ENCODE measurements at places on chromosomes 2 and 18.
A peak's percentile ranks its signal among the peaks of the same experiment; 100 is the strongest.

DNA sequence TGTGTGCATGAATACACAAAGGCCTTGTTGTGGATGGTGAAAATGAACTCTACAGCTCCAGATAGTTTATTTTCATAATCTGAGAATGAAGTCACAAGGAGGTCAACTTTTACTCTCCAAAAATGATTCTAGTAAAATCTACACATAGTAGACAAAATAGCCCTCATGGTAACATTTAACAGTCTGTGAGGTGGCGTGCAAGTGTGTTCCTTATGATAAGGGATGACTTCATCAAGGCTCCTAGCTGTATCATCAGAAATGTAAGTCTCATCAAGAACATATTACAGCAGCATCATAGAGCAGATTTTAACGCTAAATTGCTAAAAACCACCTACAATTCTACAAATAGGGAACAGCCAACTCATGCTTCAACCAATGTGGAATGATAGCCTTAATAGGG is 72.3 kb upstream of the RIOK3 start:
- DNase-seq, result no peak

GRCh38 chr2:219713110-219713509 is 85.7 kb downstream of the SLC4A3 start:
- DNase-seq, result no peak

GRCh38 chr2:182324665-182325064 is 102.2 kb downstream of the PDE1A start:
- no peak for DNase-seq

- no peak for DNase-seq
Measured at GRCh38 chr18:26448714-26449159, 99.6 kb downstream of the KCTD1 start.

DNA sequence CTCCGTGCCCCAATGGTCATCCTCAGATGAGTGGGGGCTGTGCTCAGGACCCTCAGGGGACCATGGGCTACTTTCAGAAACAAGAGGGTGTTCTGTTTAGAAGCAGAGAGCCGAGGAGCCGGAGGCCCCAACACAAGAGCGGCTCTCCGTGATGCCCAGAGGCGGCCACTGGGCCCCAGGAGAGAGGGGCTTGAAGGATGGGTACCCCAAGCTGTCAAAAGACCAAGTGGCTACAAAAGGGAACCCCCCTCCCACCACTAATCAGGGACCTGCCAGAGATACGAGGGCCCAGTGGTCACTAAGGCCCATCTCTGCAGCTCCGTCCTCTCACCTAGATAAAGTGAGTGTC is 93.6 kb downstream of the HDAC4 start:
- DNase-seq, result no peak

DNA sequence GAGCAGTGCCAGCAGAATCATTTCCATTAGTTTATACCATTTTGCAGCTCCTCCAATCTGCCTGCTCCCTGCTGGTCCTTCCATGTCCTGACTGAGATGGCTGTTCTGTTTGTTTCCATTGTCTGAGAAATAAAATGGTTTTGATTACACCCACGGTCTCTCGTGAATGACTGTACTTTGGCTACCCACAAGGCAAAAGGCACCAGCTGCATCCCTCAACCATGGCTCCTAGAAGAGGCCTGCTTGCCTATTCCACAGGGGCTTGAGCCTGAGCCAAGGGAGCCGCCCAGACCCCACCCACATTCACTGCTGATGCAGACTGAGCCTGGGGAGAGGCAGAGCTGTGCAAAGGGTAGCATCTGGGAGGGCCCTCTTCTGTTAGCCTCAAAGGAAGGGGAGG is 31.2 kb downstream of the MARCHF4 start:
- no peak for DNase-seq

GRCh38 chr18:10197097-10197496 is 257.3 kb upstream of the APCDD1 start:
- DNase-seq, result no peak

- DNase-seq, result no peak
Measured at GRCh38 chr2:88754585-88755320, 63.3 kb downstream of the RPIA start.

GRCh38 chr2:207571370-207571769 is 41.6 kb downstream of the CREB1 start:
- no peak for DNase-seq

- DNase-seq, result no peak
Measured at GRCh38 chr2:203909261-203909967, 27.1 kb upstream of the ICOS start.

- no peak for DNase-seq
Measured at GRCh38 chr18:67553437-67553836, 36.9 kb upstream of the DSEL start.

- no peak for DNase-seq
Measured at GRCh38 chr18:40852406-40852805, 1102.6 kb upstream of the PIK3C3 start.

GRCh38 chr2:11667194-11667593 is 2.8 kb downstream of the NTSR2 start:
- no peak for DNase-seq

- no peak for DNase-seq
Measured at GRCh38 chr2:223032187-223033142, 19.5 kb upstream of the KCNE4 start.

- DNase-seq, result no peak
Measured at GRCh38 chr2:41337956-41338355, 709.9 kb upstream of the PKDCC start.

GRCh38 chr2:14047491-14047890 is 585.0 kb upstream of the LRATD1 start:
- no peak for DNase-seq

GRCh38 chr18:58046794-58047555 is 2.9 kb downstream of the NEDD4L start:
- DNase-seq, result no peak

DNA sequence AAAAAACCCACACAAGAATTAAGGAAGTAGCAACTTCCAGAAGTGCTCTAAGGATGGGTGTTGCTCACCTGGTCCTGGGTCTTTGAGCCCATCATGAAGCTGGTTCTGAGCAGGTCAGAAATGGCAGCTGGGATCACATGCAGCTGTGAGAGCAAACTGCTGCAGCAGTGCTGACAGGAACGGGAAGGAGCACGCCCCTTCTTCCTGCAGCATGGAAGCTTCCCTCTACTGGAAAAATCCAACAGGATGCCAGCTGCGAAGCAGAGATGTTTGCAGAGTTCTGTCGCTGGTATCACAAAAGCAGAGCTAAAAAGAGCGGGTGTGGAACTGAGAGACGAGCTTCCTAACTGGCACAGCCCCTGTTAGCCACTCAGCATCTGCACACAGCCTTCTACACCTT is 33.7 kb downstream of the EIF4E2 start:
- DNase-seq, result no peak

DNA sequence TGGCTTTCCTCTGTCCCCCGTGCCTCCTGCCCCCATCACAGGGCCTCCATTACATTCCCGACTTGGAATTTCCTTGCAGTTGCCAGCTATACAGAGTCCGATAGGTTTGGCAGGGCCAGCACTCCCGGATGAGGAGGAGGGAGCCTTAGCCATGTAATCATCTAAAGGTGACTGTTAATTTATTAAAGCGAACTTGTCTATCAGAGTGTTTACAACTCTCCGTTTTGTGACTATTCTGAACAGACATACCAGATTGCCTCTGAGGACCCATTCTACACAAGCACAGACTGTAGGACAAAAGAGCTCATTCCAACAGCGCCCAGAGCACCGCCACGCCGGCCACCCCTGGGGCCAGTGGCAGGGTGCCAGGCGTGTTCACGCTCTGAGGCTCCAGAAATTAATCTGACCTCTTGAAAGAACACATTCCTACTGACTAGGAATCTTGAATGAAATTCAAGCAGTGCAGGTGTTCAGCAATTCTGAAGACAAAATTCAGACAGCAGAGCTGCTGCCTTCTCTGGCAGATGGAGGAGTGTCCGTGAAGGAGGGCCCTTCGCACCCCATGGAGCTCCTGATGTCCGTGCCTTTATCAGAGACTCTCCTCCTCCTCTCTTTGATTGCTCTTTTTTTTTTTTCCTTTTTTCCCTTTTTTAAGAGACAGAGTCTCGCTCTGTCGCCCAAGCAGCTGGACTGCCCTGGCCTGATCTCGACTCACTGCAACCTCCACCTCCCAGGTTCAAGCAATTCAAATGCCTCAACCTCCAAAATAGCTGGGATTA is 58.1 kb upstream of the RALBP1 start:
- no peak for DNase-seq

GRCh38 chr2:179410552-179411356 is 146.1 kb upstream of the SESTD1 start:
- no peak for DNase-seq

GRCh38 chr2:23651187-23652080 is 266.5 kb downstream of the KLHL29 start:
- no peak for DNase-seq

DNA sequence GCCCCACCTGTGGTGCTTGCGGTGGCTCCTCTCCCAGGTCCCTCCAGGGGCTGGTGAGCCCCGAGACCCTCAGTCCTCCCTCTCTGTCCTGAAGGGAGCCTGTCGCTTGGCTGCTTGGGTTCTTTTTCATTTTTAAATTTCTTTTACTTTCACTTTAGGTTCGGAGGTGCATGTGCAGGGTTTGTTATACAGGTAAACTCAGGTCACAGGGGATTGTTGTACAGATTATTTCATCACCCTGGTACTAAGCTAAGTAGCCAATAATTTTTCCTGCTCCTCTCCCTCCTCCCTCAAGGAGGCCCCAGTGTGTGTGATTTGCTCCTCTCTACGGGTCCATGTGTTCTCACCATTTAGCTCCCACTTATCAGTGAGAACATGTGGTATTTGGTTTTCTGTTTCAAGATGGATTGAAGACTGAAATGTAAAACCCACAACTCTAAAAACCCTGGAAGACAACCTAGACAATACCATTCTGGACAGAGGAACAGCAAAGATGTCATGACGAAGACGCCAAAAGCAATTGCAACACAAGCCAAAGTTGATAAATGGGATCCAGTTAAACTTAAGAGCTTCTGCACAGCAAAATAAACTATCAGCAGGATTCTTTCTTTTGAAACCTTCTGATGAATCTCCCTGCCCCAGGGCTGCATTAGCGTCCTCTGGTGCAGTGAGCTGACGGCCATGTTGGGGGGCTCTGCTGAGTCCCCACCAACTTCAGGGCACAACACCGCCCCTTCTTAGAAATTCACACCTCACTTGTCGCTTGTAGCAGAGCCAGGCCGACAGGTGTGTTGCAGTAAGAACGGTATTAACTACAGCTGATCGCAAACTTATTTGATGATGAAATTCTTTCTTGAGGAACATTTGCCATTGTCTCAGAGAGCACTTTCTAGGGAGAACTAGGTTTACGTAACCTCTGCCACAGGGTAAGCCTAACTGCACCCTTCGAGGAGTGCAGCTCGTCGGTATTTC is 135.3 kb downstream of the ZNF236 start:
- DNase-seq, result no peak

GRCh38 chr2:175062787-175063585 is 57.8 kb upstream of the CHN1 start:
- DNase-seq, result no peak

- DNase-seq, result no peak
Measured at GRCh38 chr2:207087046-207087902, 78.5 kb downstream of the KLF7 start.

- no peak for DNase-seq
Measured at GRCh38 chr2:233084488-233084887, 24.3 kb downstream of the INPP5D start.

DNA sequence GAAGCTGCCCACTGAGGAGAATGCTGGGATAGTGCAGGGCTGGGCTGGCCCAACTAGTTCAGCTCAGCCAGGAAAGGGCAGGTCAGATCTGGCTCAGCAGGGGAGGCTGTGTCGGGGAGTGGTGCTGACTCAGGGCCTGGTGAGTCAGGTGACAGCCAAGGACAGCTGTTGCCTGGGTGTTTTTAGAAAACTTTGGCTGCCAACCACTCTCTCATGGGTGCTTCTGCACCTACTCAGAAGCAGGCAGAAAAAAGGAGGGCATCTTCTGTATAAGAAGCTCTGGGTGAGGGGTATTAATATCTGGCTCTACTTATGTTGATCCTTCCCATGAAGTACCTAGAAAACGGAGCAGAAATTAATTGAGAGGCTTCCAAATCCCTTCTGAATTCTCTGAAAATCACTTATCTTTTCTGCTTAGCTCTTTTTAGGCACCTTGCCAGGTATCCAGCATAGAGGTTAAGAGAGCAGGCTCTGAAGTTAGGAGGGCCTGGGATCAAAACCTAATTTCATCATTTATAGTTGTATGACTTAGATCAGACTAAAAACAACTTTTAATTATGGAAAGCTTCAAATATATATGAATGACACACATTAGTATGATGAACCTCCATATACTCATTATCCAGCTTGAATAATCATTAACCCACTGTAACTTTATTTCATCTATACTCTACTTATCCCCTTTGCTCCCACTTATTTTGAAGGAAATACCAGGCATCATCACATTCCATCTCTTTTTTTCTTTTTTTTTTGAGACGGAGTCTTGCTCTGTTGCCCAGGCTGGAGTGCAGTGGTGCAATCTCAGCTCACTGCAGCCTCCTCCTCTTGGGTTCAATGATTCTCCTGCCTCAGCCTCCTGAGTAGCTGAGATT is 15.5 kb upstream of the RAB10 start:
- DNase-seq, result peak; percentile 33

DNA sequence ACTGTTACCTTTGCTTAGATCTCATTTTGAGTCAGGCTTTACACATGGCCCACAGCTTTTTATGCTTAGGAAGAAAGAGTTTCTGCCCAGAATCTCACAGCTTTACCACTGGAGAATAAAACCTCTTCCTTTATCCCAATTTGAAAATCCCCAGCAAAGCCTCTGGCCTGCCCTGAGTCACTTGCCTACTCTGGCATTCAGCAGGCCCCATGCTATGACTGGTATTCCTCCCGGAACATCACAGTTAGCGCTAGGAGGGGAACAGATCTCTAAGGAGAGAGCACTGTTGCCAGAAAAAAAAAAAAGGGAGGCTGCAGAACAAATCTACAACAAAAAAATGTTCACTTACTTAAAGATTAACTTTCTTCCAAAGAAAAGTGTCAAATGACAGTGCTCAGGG is 152.9 kb upstream of the DNMT3A start:
- no peak for DNase-seq

DNA sequence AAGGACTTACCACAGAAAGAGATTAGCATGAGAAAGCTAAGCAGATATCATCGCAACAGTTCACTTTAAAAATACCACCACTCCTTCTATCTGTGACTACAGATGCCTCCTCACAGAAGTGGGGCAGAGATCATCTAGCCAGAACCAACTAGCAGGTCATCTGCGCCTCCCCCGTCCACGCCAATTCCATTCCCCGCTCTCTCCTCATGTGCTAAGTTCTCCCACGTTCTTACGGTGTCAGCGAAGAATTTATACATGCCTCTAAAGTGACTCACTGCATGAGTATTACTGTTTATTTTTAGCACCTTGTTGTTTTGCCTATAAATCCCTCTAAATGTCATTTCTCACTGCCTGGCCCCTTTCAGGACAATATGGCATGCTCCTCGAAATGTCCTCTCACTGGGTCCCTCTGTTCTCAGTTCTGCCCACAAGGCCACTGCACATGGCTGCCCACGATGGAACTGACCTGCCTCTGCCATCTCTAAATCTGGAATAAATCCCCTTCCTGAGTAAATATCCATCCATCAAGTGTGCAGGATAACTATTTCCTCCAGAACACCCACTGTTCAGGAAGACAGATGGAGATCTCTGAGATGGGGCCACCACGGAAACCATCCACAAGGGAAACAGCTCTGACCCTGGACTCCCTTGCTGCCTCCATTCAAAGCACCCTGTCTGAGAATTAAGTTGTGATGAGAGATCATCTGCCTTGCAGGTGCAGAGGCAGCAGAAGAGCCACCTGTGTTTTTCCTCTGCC is 137.7 kb downstream of the IRS1 start:
- no peak for DNase-seq

GRCh38 chr2:233828546-233829192 is 25.7 kb downstream of the HJURP start:
- no peak for DNase-seq
